ENCODE measurements at places on chromosomes 2 and 18. TPM values are rescaled to one million over a fixed set of nuclear protein-coding genes. Genes with fewer than 3 reads are reported as not detected.

- no peak for DNase-seq
Observed at GRCh38 chr2:152428800-152429582, 94.0 kb downstream of the FMNL2 start.

GRCh38 chr18:59065684-59066083, 74.0 kb upstream of the SEC11C start:
- no peak for DNase-seq

GRCh38 chr2:113167962-113168340, 5.8 kb upstream of the PSD4 start:
- no peak for DNase-seq

DNA sequence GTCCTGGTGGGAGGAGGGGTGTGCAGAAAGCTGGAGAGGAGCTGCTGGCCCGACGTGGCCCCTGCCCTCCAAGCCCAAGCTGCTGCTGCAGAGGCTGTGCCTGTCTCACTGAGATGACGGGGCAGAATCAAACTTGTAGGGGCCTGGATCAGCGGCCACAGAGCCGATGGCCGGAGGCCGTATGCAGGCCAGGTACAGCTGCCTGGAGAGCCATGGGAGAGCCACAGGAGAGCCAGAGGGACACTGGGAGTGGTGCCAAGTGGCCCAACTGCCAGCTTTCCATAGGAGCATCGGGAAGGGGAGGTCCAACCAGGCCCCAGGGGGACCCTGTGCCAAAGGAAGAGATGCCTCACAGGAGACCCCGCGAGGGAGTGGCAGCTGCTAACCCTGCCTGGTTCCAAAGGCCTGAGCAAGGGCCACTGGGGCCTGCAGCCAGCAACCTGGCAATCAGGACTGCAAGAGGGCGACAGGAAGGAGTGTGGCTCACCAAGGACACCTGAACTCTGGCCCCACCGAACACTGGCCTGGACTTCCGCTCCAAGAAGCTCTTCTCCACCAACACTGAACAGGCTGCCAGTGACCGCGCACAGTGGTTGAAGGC, 70.7 kb downstream of the HDAC4 start:
- no peak for DNase-seq

GRCh38 chr2:2648094-2648493, 317.0 kb upstream of the MYT1L start:
- no peak for DNase-seq

DNA sequence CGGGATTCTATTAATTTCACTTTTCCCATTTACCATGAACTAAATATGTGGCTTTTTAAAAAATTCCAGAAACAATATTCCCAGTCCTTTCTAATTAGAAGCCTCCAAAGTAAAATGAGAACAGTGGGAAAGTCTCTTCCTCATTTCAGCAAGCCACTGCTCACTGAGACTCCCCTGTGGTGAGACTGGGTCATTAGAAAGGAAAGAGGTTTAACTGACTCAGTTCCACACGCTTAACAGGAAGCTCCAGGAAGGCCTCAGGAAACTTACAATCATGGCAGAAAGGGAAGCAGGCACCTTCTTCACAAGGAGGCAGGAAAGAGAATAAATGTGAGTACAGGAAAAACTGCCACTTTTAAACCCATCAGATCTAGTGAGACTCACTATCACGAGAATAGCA, 258.9 kb upstream of the CHAC2 start:
- no peak for DNase-seq

- no peak for DNase-seq
Observed at GRCh38 chr2:133138693-133139092, 429.6 kb downstream of the NCKAP5 start.

GRCh38 chr2:95276244-95276887, 2.1 kb downstream of the PROM2 start:
- DNase-seq, result no peak

DNA sequence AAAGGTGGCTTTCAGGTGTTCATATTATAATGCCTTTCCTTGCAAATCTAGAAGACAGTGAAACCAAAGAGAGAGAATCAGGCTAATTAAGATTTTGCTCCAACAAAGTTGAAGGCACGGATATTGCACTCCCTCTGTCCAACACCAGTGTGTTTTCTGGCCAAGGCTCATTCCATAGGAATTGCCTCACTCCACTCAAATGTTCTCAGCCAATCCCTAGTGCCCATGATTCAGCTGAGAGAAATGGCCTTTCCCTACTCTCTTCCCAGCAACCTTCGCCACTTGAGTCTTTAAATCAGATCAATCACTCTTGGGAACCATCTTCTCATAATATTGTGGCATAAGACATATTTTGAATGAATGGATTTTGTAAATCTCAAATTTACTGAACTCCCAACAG, 768.2 kb upstream of the ACVR2A start:
- DNase-seq, result no peak

DNA sequence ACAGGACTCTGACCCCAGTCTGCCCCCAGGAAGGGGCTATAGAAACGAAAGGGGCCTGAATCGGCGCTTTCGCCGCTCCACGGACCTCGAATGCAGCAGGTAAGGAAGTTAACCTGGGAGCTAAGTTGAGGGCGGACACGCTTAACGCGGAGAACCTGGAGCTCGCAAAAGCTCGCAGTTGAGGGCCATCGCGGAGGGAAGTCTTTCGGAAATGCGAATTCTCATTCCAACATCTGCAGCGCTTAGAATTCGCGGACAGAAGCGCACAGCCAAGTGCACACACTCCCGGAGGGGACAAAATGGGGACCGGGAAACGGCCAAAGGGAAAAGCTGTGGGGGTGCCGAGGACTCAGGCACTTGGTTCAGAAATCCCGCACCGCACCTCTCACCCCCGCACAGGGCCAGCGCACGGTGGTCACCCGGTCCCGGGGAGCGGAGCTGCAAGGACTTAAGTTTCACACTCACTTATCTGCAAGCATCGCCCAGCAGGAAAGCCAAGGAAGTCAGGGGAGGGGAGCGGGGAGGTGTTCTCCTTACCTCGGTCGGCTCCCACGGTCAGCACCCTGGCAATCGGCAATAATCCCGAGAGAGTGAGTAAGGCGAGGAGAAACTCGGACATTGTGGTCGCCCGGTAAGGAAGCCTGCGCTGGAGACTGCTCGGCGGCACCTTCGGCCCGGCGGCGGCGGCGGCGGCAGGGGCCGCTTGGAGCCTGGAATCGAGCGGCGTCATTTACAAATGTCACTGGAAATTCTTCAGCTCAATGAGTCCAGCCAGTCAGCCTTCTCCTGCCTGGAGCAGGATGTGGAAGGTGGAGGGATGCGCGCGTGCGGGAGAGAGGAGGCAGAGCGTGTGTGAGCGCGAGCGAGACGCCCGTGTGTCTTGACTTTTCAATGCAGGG, 456 bp downstream of the LRP1B start:
- DNase-seq, result peak; percentile 19

DNA sequence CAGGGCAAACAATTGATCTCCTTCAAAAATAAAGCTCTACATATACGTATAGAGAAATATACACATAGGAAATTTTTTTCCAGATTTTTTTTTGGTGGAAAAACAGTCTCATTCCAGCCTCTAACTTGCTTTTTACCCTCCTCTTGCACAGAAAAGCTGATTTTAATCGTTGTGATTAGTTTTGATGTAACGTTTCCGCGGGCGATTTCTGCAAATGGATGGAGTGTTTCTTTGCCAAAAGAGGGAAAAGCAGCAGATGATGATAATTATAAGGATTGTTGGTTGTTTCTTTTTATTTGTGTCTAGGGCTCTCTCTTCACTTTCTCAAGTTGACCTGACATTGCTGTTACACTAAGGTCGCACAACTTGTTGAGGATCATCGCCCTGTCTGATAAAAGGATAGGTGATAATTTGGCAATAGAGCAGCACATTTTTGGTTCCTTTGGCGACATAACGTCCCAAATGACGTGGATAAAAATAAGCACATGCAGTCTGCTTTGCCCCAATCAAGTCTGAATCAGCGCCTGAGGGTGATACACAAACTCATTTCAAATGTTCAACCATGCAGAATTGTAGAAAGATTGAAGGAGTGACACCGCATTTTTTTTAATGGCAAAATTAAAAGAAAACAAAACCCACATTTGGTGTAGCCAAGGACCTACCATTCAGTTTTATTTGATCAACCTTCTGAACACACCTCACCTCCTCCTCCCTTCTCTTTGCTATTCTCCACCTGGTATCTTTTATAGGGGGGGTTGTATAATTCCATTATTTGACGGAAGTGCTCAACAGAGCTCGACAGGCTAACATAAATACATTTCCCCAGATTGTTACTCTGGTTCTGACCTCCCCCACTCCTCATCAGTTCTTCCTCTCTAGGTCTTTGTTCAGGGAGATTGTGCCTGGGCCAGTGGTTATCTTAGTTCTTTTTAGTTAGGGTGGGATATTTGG, 109.6 kb upstream of the KCTD1 start:
- DNase-seq, result no peak

GRCh38 chr2:11873356-11874154, 127.1 kb downstream of the LPIN1 start:
- DNase-seq, result no peak

GRCh38 chr18:11849841-11850634, 1.2 kb upstream of the CHMP1B start:
- peak; percentile 57 for DNase-seq

DNA sequence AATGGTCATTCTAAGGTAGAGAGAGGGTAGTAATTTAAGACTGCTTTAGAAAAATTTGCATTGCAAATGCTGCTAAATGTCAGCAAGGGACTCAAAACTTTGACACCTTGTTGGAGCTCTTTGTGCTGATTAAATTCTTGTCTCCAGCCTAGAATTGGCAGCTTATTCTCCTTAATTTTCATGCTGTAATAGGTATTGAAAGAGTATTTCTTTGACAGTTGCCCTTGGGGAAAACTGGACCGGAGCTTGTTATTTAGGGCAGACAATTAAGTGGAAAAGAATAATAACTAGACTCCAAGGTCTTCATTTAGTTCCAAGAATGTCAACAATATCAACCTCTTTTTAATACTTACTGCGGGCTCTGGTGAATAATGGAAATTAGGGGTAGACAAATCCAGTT, 264.0 kb downstream of the TPGS2 start:
- no peak for DNase-seq

GRCh38 chr2:68225119-68225632, 27.2 kb downstream of the PPP3R1 start:
- no peak for DNase-seq

DNA sequence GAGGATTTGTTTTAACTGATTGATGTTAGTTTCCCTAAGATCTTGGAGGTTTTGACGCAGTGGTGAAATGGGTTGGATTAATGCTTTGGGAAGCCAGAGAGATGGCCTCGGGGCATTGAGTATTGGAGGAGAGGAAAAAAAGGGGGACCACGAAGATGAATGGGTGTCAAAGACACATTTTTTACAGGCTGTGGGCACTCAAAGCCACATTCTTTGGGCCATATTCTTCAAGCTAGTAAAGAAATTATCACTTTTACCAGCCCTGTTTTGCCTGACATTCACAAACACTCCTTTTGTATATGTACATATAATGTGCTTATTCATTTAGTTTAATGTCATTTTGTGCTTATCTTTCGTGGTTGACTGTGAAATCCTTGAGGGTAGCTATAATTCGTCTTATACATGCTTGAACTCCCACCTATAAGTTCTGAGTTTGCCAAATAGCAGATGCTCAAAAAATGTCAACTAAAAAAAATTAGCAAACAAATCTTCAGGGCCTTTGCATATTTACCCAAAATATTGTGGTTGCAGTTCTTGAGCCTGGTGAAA, 146.3 kb downstream of the ARL6IP6 start:
- no peak for DNase-seq

DNA sequence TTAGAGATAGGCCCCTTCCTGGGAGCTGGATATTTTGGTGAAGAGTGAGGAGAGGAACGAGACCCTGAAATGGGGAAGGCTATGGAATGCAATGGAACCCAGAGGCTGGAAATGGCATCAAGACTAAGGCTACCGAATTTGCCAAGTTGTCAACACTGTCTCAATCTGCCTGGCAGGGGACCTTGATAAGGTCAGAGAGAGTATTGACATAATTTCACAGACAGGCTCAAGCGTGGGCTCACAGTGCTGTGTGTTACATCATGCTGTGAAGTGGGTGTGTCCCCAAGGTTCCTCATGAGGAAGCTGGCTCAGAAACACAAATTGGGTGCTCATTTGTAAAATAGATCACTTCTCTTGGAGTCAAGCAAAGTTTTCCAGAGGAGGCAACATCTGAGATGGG, 51.8 kb upstream of the CYRIA start:
- no peak for DNase-seq

POU3F3 gene
- total RNA-seq, result not detected

RPE gene
- 63.6 TPM for total RNA-seq

CYP27C1 gene
- total RNA-seq, result 0.87 TPM

PLGLB2 gene
- 0.87 TPM for total RNA-seq

UGT1A8 gene
- total RNA-seq, result not detected

ATP6V1B1 gene
- 1.2 TPM for total RNA-seq

ADCYAP1 gene
- total RNA-seq, result not detected

MALL gene
- total RNA-seq, result 21.9 TPM

Measured in tibial nerve (tissue), 4 donors.